ENCODE measurements at places on chromosomes 3 and 15.

GRCh38 chr15:48522911-48523310 lies 122.6 kb downstream of the FBN1 start:
- DNase-seq, result no peak

DNA sequence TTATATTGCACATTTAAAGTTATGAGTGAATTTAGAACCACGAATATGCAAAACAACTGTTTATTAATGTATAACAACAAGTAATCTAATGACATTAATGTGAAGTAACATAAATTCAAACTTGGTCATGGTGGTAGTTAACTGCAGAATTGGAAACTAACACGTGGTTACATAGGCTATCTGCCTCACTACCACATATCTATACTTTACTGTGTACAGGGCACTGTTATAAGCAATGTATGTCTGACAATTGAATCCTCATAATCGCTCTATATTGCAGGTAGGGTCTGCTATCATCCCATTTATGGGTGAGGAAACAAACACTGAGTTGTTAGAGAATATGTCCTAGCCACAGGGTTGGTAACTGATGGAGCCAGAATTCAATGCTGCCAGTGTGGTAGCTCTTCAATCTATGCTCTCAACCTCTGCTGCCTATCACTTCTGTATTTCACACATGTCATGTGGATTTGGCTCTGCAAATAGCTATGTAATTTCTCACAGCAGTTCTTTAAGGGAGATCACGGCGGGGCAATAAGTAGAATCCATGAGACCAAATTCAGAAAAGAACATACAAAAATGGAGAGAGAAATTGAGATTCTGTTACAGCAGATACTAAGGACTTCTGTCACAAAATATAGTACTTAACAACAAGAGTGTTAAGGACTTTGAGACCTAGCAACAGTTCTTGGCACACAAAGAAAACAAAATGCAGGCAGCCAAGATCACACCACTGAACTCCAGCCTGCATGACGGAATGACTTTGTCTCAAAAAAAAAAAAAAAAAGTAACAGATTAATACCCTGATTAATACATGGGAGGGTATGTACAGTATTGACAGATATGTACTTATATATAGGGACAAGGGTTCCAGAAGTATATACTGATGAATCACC lies 100.0 kb upstream of the CSPG5 start:
- DNase-seq, result no peak

DNA sequence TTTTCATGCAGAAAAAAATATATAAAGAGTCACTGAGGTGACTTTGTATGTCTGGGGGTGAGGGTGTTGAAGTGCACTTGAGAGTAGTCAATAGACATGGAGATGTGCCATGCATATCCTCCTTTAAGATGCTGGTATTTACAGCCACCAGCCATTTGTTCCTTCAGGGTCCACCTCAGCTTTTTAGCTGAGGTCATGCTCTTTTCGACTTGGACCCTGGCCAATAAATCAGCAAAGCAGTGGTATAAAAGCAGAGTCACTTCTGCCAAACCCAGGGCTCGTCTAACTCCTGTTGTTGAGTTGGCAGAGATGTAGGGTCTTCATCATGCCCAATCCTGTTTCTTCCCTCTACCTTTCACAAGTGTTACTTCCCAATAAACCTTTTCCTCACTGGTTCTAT lies 75.1 kb upstream of the OSTN start:
- DNase-seq, result no peak

- DNase-seq, result no peak
Observed at GRCh38 chr15:49439678-49440395, 16.8 kb downstream of the FGF7 start.

DNA sequence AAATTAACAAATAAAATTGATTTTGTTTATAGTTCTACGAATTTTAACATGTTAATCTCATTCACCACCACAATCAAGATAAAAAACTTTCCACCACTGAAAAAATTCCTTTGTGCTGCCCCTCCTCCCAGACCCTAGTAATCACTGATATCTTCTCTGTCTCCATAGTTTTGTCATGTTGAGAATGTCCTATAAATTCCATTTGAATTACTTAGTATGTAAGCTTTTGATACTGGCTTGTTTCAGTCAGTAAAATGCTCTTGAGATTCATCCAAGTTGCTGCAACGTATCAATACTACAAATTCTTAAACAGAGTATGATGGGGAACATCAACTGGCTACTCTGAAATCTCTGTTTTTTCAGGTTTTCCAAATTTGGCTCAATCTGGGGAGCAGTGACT lies 129.6 kb downstream of the CTNNB1 start:
- DNase-seq, result no peak

DNA sequence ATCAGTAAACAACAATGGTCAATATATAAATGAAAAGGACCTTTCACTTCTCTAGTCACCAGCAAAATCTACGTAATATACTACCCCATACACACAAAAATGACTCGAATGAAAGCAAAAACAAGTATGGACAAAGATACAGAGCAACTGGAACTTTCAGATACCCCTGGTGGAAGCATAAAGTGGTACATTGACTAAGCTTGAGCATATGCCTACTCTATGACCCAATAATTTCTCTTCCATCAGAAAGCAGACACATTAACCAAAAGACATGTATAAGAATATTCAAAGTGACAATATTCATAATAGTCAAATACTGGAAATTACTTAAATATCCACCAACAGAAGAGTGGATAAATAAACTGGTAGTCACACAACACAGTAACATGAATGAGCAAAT lies 86.0 kb downstream of the EFL1 start:
- DNase-seq, result no peak

GRCh38 chr15:98438326-98438725 lies 210.0 kb upstream of the IGF1R start:
- no peak for DNase-seq

GRCh38 chr3:43405888-43406642 lies 119.7 kb downstream of the SNRK start:
- peak; percentile 37 for DNase-seq

DNA sequence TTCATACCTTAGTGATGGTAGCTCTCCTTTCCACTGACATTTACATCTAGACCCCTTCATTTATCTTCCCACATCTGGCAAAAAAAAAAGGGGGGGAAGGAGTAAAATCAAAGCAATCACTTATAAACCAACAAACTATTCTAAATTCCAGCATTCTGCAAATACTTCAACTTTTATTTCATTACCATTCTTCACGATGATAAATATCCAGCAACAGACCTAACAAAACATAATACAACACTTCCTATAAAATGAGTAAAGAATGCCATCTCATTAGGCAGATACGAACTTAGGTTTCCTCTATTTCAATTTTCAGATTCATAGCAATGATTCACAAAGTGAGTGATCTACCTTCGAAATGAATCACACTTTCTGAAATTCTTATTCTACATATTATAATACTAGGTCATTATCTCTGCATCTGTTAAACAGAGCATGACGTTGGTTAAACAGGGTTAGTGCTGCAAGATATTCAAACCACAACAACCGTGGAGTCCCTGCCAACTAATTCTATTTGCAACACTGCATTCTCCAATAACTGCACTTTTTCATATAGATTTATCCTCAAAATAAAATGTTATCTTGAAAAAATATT lies at the start of gene LRRFIP2:
TSS of gene LRRFIP2 (minus strand) at position 51 of the 595 bp plus-strand sequence. CDS start 25,599 bp downstream, outside the sequence.
- peak; percentile 73 for DNase-seq

DNA sequence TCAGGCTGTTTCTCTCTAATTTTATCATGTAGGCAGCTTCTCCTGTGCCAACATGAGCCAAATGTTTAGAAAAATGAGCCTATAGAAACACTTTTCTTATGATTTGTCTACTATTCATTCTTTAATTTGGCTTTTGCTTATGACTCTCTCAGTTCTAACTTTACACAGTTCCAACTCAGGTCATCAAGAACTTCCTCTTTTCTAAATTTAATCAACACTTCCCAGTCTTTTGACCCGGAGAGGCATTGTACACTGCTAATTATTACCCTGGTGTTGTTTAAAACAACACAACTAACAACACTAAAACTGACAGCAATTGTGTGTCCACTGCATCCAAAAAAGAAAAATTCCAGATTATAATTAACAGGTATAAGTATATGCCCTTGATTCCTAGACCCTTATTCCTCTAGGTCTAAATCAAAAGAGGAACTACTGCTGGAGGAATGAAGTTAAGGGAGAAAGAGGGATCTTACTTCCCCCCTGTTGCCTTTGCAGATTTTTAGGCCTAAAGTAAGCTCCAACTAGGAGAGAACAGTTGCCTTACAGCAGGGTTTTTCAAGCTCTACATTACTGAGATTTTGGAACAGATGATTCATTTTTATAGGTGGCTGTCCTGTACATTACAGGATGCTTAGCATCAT lies 332.2 kb upstream of the GOLIM4 start:
- peak; percentile 42 for DNase-seq

DNA sequence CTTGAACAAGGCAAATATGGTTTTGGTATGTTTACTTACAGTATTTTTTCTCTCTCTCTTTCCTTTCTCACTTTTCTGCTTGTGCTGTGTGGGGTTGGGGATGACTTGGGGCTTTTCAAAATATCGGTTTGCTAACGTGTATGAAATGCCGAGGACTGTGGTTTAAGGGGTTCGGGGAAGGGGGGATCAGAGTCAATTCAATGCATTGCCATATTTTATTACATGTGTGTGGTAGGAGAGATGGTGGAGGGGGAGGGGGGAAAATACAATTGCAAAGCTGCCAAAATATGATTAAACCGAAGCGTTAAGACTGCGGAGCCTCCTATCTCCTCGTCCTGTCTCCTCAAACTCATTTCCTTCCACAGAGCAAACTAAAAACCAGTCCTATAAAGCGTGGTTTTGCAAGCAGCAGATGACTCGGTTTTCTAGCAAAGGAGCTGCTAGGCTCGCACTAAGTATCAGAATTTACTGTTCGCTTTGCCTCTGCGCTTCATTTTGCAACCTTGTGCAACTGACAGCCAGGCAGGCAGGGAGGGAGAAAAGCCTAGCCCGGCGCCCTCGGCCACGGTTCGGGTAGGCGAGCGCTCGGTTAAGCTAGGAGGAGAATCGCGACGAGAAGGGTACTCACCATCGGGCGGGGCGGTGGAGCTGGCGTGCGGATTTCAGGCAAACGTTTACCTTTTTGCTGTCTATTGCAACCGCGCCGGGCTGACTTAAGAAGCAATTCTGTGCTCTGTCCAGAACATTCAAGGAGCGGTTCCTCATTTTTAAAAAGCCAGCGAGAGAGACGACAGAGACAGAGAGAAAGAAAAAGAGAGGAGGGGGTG lies 4.0 kb upstream of the NR2F2 start:
- no peak for DNase-seq

DNA sequence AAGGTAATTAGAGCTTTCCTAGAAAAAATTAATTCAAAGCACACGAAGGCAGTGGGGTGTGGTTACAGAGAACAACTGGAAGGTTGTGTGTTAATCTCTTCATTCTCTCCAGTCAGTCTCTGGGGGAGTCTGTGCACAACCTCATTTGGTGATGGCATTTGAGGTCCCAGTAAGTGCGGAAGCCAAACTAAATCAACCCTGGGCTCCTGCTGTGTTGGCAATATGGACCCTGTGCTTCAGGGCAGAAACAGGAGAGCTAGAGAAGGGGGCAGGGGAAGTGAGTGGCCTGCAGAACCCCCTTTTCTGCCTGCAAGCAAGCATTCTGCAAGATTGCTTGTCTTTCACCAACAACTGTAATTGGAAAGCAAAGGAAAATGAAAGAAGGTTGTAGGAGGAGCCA lies 195.9 kb upstream of the ST8SIA2 start:
- DNase-seq, result no peak

- peak; percentile 64 for DNase-seq
Observed at GRCh38 chr15:59247364-59247763, 40.7 kb downstream of the LDHAL6B start.

- DNase-seq, result no peak
Observed at GRCh38 chr15:68186671-68187397, 18.3 kb downstream of the CALML4 start.

DNA sequence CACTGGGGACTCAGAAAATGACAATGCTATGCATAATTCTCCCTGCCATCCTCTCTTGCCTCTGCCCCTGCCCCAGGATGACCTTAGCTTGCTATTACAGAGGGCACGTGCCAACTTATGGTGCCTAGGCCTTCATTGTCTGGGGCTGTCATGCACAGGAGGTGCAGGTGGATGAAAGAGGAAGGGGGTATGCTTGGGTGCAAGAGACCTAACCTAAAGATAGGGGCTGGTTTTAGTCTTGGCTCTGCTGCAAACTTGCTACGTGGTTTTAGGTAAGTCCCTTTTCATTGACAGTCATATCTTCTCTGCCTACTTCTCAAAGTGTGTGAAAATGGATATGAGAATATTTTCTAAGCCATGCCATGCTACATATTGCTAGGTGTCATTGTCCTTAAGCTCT lies 161.3 kb downstream of the EPHB1 start:
- DNase-seq, result no peak

GRCh38 chr3:47280519-47280918 lies 2.1 kb downstream of the KIF9 start:
- no peak for DNase-seq

GRCh38 chr3:30343067-30343831 lies 263.2 kb upstream of the TGFBR2 start:
- DNase-seq, result no peak

DNA sequence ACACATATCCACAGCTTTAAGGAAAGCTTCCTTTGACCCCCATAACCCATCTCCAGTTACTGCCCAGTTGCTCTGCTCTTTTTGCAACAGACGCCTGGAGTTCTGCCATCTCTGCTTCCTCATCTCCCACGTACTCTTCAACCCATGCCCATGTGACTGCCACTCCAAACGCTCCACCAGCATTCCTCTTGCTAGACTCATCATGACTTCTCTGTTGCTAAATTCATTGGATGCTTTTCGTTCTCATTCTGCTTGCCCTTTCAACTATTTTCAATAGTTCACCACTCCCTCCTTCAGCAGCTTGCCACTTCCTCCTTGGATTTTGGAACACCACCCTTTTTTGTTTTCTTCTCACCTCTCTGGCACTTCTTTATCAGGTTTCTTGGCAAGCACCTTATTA lies 2.7 kb upstream of the KNSTRN start:
- DNase-seq, result peak; percentile 90

DNA sequence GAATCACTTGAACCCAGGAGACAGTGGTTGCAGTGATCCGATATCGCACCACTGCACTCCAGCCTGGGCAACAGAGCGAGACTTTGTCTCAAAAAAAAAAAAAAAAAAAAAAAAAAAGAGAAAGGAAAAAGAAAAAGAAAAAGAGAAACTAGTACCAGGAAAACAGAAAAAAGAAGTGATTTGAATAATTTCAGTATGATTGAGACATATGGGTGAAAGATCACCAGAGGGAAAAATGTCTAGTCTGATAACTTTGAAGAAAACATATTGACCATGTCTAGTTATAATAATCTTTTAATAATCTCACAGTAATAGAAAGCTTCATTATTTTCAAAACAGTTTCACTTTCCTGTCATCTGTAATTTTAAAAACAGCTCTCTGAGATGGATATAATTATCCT lies 16.4 kb downstream of the TGFBR2 start:
- no peak for DNase-seq

- peak; percentile 55 for DNase-seq
Observed at GRCh38 chr3:126935756-126936509, 47.0 kb upstream of the PLXNA1 start.

- DNase-seq, result no peak
Observed at GRCh38 chr15:70164910-70165715, 67.4 kb upstream of the TLE3 start.
